ENCODE measurements at places on chromosomes 3 and 15.

GRCh38 chr3:193831495-193832455 is 238.8 kb downstream of the OPA1 start:
- no peak for DNase-seq

DNA sequence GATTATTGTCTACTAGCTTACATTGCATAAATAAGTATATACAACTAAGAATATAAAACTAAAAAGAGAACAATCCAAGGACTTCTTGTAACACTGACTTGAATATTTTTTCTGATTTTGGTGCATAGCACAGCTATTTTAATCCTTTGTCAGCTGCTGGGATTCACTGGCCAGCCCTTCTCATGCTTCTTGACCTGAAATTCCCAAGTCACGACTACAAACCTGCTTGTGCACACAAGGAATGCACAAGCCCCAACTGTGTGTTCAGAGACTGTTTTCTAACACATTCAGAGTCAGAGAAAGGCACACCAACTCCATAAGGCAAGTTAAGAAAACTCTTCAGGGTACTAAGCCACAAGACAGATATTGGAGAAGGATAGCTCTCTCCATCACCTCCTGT is 80.9 kb downstream of the TNIK start:
- no peak for DNase-seq

DNA sequence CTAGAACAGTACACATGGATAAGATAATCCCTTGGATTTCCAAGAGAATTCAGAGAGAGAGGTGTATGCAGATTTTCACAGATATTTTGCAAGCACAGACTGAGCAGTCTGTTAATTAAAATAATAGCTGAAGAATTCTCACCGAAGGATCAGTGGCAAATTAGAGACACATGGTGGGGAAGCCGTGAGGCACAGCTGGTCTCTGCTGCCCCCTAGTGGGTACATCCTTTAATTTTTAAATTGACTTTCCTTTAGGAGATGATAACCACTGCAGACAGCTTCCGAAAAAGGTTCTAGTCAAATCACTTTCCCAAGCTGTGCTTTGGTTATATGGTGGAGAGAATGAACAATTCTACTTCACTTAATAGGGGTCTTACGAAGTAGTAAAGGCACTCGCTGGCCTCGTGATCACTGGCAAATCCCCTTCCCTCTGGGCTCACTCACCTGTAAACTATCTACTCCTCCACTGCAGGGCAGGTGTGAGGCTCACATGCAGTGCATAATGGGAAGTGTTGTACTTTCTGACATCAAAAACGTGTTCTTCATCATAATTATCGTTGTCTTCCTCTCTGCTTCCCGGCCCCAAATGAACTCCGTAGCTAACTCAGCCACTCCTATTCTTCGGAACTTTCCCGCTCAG is 19.5 kb downstream of the MESD start:
- no peak for DNase-seq

- DNase-seq, result no peak
Observed at GRCh38 chr3:185789891-185790830, 34.7 kb downstream of the IGF2BP2 start.

DNA sequence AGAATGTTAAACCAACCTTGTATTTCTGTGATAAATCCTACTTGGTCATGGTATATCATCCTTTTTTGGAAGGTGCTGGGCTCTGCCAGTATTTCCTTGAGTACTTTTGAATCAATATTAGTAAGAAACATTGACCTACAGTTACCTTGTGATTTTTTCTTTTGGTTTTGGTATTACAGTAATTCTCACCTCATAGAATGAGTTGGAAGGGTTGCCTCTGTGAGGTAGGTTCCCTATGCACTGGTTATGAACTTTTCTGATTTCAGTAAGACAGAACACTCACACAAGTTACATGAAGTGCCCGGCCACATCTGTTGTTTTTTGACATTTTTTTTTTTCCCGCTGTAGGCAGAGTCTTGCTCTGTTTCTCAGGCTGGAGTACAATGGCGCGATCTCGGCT is 20.0 kb downstream of the PCCB start:
- DNase-seq, result no peak

- DNase-seq, result no peak
Observed at GRCh38 chr3:120224237-120224636, 60.8 kb downstream of the GPR156 start.

- DNase-seq, result no peak
Observed at GRCh38 chr3:125054449-125055329, 1.1 kb downstream of the HEG1 start.

- DNase-seq, result no peak
Observed at GRCh38 chr3:197393711-197394110, 95.3 kb upstream of the DLG1 start.

DNA sequence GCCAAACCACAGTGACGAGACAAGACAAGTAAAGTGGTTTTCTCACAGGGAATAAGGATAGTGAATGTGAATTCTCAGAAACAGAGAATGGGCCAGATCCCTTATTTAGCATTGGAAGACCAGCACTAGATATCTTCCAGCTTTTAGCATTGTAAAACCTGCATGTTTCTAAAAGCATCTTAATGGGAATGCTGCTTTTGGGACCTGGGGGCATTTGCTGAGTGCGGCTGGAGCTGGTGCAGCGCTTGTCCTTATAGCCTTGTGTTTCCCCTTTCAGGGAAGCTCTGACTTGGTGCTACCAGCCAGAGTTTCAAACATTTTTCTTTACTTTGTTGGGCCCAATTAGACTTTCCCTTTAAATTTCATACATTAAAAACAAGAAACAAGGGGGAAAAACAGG is 52.9 kb downstream of the CLSTN2 start:
- DNase-seq, result no peak

DNA sequence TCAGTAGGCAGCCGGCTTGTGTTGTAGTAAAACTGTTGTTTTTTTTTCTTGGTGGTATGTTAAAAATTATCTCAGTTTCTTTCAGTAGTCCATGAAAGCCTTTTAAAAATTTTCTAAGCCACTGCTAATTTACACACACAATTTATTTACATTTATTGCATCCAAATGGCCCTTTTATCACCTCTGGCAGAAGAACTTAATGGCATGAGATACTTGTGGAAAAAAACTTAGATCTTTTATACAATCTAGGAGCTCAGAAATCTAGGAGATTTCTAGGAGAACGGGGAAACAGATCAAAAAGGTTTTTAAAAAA is 1.4 kb downstream of the PPP2R3A start:
- DNase-seq, result no peak

DNA sequence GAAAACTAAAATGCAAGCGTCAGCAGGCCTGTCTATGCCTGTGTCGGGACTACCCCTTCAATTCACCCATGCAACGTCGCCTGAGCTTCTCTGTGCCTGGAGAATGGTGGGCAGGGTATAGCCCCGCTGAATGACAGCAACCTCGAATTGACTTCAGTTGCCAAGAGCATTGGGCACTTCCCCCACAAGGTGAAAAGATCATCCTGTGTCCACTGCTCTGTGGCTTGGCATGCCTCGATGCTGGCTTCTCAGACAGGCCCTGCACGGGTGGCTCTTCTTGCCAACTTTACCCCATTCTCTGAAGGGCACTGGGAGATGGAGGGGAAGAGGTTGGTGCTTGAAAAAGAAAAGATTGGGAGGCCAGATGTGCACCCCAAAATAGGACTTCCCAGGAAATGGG is 3.3 kb downstream of the SLC6A1 start:
- no peak for DNase-seq

DNA sequence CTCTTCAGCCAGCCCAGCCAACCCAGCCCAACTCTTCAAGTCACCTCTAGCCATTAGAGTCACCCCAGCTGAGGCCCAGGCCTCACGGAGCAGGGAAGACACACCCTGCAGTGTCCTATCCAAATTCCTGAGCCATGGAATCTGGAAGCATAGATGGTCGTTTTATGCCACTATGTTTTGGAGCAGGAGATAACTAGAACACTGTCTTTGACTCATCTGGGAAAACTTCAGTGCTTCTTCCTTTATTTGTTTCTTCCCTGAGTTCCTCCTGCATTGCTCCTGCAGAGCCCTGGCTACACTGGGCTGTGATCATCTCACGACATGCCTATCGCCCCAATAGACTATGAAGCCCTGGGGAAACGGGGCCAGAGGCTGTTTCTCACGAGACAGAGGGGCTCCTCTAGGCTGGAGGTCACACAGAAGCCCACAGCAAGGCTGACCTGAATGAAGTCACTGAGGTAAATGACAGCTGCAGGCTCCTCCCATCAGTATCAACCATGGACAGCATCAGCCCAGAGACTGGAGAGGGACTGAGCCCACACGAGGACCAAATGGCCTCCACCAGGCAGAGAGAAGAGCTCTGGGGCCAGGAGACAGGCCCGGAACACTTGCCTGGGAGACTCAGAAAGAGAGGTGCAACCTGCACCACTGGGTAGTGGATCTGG is 22.7 kb downstream of the CRABP1 start:
- no peak for DNase-seq

- no peak for DNase-seq
Observed at GRCh38 chr15:85865070-85865684, 70.5 kb upstream of the KLHL25 start.

- peak; percentile 43 for DNase-seq
Observed at GRCh38 chr3:195260280-195260905, 10.6 kb downstream of the XXYLT1 start.

DNA sequence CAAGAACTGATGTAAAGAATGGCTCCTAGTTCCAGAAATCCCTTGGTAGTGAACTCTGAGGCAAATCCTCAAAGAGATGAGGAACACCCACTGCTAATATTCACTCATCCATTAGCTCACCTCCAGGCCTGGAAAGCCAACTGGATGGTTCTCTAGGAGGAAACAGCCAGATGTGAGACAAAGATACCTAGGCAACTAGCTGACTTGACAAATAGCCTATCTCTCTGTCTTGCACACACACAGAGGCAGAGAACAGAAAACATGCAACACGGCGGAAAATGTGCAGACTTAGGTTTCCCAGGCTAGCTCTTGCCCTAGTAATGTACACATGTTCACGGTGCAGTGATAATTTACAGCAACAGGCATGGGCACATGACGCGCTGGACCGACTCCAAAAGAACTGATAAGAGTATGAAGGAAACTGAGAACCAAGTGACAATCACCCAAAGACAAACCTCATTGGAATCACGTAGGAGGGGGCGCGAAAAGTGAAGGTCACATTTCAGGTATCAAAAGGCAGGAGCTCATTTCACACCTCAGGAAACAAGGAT is 318.1 kb downstream of the FOXP1 start:
- no peak for DNase-seq

DNA sequence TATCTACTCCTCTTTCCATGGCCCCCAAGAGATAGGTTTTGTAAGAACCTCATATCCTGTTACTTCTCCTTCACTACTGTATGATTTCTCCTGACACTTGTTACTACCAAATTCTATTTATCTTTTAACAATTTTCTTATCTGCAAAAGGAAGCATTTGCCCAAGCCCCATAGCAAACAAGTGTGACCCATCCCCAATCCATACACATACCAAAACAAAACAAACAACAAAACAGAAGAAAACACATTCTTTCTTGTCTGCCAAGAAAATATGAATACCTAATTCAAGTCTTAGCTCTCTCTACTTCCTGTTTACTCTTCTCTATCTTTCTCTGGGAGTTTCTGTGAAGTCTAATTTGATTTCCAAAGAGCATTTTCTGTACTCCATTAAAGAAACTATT is 39.0 kb upstream of the AADAC start:
- DNase-seq, result no peak

- no peak for DNase-seq
Observed at GRCh38 chr3:162262129-162262528, 765.5 kb downstream of the OTOL1 start.

DNA sequence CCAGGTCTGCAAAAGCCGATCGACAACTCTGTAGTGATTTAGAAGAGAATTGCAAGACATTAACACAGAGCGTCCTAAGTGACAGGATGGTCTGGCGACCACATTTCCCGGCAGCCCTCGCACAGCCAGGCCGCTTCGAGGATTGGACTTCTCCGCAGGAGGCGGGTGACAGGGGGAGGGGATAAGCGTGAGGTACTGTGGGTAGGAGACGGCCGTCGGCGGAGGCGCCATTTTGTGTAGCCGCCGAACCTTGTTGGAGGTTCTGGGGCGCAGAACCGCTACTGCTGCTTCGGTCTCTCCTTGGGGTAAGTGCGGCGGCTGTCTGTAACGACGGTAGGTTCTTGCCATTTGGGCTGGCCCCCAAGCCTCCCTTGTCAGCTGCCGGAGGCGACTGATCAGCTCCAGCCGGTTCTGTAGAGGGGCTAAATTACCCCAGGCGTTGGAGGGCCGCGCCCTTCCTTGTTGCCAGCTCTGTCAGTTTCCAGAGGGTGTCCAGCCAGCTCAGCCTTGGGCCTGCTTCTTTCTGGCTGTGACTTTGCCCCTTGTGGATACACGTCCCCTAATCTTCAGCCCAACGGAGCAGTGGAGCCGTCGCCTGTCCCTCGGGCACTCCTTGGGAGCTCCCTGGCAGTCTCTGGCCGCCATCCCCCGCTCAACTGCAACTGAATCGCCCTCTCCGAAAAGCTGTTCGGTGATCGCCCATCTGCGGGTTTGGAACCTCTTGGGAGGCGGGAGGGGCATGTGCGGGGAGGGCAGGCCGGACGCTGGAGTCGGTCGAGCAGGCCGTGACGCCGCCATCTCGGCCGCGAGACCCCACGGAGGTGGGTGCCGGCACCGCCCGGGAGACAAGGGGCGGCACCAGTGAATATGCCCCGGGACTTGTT is at the start of gene RBM5:
RBM5 (plus strand) TSS at position 195 of the 884 bp plus-strand sequence. CDS start 1,516 bp downstream, outside the sequence.
- peak; percentile 66 for DNase-seq

DNA sequence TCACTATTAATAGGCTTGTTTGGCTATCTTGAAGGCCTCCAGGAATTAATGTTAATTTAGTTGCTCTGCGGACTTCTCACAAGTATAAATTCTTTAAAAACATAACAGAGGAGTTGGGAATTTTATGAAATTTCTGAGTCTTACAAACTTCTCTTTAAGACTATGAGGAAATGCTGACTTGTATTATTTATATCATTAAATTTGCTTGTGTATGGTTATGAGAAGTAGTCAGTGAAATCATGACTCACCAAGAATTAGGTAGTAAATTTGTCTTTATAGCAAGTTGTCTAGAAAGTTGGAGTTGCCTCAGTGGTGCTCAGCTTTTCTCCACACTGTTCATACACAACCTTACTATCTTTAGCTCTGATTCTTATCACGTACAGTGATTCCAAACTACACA is 26.5 kb downstream of the PHLDB2 start:
- no peak for DNase-seq

GRCh38 chr3:4429648-4430350 is 37.3 kb downstream of the SUMF1 start:
- no peak for DNase-seq

GRCh38 chr15:94792196-94792595 is 560.8 kb downstream of the MCTP2 start:
- DNase-seq, result no peak

- DNase-seq, result no peak
Observed at GRCh38 chr3:5022966-5023776, 43.9 kb downstream of the BHLHE40 start.

DNA sequence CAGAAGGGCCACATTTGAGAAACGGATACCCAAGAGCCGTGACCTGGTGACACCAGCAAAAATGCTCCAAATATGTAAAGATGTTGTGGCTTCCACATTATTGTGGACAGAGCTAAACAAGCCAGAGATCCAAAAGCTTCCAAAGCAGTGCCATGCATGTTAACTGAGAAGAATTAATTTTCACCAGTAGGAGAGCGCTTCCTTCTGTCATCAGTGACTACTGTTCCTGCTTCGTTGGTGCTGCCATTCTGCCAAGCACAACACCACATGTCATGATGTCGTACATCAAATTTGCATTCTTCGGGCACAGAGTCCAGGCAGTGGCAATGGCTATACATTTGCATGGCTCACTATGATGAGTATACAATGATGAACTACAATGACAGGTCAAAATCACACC is 19.1 kb upstream of the CHST2 start:
- no peak for DNase-seq

GRCh38 chr3:71090207-71090606 is 493.3 kb downstream of the FOXP1 start:
- DNase-seq, result no peak

Data from NCI-H510A (cell line).